ENCODE measurements at places on chromosomes 3 and 15. TPM values are rescaled to one million over a fixed set of nuclear protein-coding genes. Genes with fewer than 3 reads are reported as not detected.

The NR2F2 gene
- total RNA-seq: 191 TPM

The HRG gene
- total RNA-seq: 0.35 TPM

The ESYT3 gene
- total RNA-seq: 5.3 TPM

The SERINC4 gene
- 0.13 TPM for total RNA-seq

- no peak for DNase-seq
These were observed 253.1 kb downstream of the NFKBIZ start for GRCh38 chr3:102102394-102102793.

All from kidney (tissue), 22 donors.